ENCODE measurements at places on chromosomes 3 and 15. TPM values are rescaled to one million over a fixed set of nuclear protein-coding genes. Genes with fewer than 3 reads are reported as not detected.
A peak's percentile ranks its signal among the peaks of the same experiment; 100 is the strongest.

PP2D1 gene
- polyA plus RNA-seq: 1.1 TPM

ADCY5 gene
- 10.6 TPM for polyA plus RNA-seq

ZBED2 gene
- polyA plus RNA-seq: 0.27 TPM

TMEM115 gene
- 28.6 TPM for polyA plus RNA-seq

GOLGA8J gene
- polyA plus RNA-seq: 2.9 TPM

CYP1A1 gene
- polyA plus RNA-seq: not detected

ZNF619 gene
- polyA plus RNA-seq: 7.8 TPM

TMEM212 gene
- 0.32 TPM for polyA plus RNA-seq

ZNF609 gene
- polyA plus RNA-seq: 37.2 TPM

RASGRP1 gene
- 15.1 TPM for polyA plus RNA-seq

ARGFX gene
- not detected for polyA plus RNA-seq

C3orf85 gene
- 17.9 TPM for polyA plus RNA-seq

RTP1 gene
- polyA plus RNA-seq: not detected

MYH15 gene
- 0.63 TPM for polyA plus RNA-seq

DNA sequence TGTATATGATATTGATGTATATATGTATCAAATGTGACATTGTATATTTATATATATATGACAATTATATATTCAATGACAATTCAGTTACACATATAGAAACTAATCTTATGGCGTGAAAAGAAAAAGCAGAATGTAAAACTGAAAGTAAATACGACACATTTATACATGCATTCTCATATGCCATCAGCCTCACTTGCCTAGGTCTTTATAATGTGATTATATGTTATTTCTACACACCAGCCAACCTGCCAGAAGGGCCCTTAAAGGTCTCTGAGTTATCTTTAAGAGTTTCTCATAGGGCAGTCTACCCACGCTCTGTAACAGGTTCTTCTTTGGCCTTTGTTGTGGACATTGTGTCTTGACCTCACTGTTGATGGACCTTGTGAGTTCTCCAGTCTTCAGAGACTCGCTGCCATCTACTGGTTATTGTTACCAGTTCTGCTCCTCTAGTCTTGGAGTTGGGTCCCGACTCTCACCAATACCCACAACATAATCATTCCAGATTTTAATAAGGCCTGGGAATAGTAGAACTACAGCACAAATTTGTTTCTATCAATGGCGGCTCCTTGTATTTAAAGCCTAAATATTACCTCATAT, 371.5 kb upstream of the GOLIM4 start:
- peak; percentile 30 for DNase-seq

GRCh38 chr3:127566833-127567232, 23.7 kb downstream of the TPRA1 start:
- DNase-seq: no peak

DNA sequence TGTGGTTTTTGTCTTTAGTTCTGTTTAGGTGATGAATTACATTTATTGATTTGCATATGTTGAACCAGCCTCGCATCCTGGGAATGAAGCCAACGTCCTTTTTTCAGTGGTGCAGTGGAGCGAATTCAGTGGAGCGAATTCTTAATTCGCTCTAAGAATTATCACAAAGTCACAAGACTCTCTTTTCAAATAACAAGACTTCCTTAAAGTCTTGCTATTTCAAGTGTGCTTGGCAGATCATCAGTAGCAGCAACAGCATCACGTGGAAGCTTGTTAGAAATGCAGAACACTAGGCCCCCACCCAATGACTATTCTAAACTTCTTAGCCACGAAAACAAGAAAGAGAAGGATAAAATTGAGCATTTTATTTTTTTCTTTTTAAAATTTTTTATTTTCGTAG, 58.1 kb upstream of the CD200R1L start:
- DNase-seq: no peak

DNA sequence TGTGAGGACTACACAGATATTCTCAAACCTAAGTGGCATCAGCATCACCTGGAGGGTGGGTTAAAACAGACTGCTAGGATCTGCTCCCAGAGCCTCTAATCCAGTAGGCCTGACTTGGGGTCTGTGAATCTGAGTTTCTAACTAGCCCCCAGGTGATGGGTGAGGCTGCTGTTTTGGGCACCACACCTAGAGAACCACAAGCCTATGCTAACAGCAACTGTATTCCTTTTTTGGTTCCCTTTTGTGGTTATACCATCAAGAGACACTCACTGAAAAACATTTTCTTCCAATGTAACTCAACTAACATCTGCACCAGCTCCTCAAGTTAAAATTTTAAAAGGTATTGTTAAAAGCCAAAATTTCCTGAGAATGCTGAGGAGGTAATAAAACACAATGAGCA, 16.0 kb downstream of the WDR82 start:
- DNase-seq: no peak

DNA sequence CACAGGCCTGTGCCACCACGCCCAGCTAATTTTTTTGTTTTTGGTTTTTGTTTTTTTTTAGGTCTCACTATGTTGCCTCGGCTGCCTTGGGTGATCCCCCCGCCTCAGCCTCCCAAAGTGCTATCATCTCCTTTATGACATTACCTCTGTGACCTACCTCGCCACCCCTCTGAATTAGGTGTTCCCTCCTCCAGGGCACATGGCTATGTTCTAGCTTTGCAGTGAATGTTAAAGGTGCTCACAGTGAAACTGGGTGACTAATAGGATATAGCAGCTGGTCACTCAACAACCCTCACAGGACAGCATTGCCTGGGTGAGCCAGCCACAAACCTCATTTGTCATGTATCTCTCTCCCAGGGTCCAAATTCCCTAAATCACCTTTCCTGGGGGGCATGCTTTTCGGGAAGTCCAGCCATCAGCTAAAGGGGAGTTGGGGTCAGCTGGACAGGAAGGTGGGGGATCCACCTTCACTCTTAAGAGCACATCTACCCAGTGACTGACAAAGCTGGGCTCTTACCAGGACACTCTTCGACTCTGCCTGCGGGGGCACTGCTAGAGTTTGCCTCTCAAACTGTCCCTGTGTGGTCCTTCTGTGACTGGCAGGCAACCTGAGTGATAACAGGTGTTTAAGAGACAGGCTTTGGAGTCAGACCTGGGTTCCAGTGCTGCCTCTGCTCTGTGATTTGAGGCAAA, 1.6 kb upstream of the TTLL3 start:
- no peak for DNase-seq

- no peak for DNase-seq
Measured at GRCh38 chr15:41925086-41925608, 31.3 kb upstream of the SPTBN5 start.

- no peak for DNase-seq
Measured at GRCh38 chr3:59502806-59503205, 453.0 kb upstream of the CFAP20DC start.

- no peak for DNase-seq
Measured at GRCh38 chr15:57283774-57284503, 92.4 kb upstream of the CGNL1 start.

- no peak for DNase-seq
Measured at GRCh38 chr3:44021651-44022594, 219.8 kb upstream of the TOPAZ1 start.

GRCh38 chr3:51948016-51948580, 5.9 kb downstream of the PARP3 start:
- DNase-seq: no peak

- no peak for DNase-seq
Measured at GRCh38 chr3:194136519-194137007, 615 bp downstream of the HES1 start.

GRCh38 chr3:12114251-12114650, 44.5 kb downstream of the TIMP4 start:
- DNase-seq: no peak

DNA sequence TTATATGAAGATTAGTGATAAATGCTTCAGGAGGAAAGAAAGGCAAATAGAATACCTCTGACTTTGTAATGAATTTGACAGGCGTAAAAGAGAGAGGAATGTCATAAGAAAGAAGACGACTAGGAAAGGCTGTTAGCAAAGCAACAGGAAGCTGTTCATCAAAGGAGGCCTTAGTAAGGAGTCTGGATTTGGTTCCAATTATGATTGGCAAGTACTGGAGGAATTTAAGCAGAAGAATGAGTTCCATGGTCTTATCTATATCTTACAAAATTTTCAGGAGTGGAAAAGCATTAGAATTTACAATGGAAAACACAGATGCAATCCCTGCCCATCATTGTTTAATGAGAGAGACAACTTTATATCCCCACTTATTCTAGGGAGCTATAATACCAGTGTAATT, 13.8 kb downstream of the PLSCR1 start:
- DNase-seq: no peak

- no peak for DNase-seq
Measured at GRCh38 chr3:48299746-48300712, 33.4 kb downstream of the SPINK8 start.

GRCh38 chr3:171829841-171830517, 13.2 kb upstream of the TMEM212 start:
- DNase-seq: no peak

DNA sequence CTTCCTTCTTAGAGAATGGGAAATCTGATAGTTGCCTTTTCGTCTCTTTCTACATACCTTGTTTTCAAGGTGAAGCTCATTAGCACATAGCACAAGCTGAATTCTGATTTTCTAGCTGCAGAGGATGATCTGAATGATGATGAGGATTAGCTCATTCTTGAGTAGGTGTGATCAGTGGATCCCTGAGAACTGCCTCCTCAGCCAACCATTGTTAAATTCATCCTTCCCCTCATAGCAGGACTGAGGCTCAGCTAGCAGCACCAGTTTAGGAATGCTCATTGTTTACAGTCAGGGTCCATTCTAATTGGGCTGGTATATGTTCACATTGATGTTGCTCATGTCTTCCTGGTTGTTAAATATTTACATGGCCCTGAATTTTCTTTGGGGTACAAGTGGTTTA, 299.9 kb upstream of the MME start:
- no peak for DNase-seq

- DNase-seq: no peak
Measured at GRCh38 chr3:31196881-31197364, 302.5 kb upstream of the GADL1 start.

DNA sequence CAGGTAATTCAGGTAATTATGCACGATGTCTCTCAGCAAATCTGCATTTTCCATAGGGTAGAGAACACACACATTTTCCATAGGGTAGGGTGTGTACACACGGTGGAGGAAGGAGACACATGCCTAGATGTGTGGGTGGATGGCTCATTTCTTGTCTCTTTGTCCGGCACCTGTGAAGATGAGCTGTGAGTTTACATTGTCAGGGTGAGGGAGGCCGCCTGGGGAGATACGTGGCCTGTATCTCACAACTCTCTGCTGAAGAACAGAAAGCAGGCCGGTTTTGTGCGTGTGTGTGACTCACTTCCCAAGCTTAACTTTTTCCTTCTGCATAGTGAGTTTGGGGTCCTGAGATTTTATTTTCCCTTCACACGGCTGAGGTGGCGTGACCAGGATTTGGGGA, 60.3 kb downstream of the SLC6A6 start:
- no peak for DNase-seq

- no peak for DNase-seq
Measured at GRCh38 chr15:69713726-69714559, 261.3 kb downstream of the RPLP1 start.

GRCh38 chr3:177932750-177933660, 603.2 kb upstream of the KCNMB2 start:
- DNase-seq: no peak

DNA sequence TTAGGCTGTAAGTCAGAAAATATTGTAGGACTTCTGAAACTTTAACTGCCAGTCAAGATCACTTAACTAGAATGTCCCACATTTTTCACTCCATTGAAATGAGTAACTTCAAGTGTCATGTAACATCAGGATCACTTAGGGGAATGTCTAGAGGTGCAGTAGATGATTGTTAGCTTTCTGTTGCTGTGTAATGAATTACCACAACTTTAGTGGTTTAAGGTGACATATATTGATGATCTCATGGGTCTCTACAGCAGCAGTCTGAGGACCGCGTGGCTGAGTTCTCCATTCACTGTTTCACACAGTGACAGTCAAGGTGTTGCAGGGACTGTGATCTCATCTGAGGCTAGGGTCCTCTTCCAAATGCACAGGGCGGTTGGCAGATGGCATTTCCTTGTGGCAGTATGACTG, 82.7 kb downstream of the SLC25A26 start:
- DNase-seq: no peak

- DNase-seq: no peak
Measured at GRCh38 chr15:101526442-101526841, 36.9 kb upstream of the PCSK6 start.

- no peak for DNase-seq
Measured at GRCh38 chr3:104554425-104554824, 812.3 kb upstream of the ALCAM start.

- no peak for DNase-seq
Measured at GRCh38 chr3:168958466-168958865, 705.0 kb downstream of the MECOM start.

DNA sequence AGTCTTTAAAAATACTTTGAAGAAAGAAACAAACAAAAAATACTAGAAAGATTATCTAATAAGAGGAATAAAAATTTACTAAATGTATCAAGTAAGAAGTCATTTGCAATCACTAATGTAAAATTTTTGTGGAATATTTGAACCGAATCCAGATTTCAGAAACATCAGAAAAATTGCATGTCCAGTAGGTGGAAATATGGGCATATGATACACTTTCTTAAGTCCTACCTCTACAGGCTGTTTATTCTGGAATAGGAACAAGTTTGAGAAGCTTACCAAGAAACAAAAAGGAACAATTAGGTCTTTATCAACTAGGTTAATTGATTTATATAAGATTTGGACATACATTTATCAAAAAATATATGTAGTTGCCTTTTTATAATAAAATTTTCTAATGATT, 292.9 kb upstream of the ROBO1 start:
- no peak for DNase-seq

GRCh38 chr3:5006755-5007202, 27.5 kb downstream of the BHLHE40 start:
- DNase-seq: no peak

GRCh38 chr3:176970770-176971169, 226.5 kb downstream of the TBL1XR1 start:
- DNase-seq: no peak

GRCh38 chr3:58092521-58092920, 84.3 kb downstream of the FLNB start:
- DNase-seq: no peak

DNA sequence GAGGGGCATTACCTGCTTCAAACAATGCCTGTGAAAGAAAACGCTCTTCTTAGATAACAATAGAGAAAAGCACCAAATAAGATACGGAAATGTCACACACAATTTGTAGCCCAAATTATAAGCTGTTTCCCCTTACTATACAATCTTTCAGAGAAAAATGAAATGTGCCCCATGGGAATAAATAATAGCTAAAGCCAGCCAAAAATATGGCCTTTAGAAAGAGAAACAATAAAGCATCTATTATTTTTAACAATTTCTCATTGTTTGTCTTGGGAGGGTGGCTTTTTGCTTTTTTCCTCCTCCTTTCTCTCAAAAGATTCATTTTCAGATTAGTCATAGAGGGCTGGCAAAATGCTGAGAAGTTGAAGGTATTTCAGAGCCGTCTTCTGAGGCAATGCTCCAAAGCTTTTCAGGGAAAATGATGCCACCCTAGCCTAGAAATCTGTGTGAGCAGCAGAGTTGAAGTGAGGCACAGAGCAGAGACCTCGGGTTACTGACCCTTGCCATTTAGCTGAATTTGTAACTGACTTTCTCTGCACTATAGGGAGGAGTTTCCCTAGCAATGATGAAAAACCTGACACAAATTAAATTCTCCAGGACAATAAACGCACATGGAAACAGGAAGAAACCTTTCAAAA, 86.3 kb upstream of the PRICKLE2 start:
- no peak for DNase-seq

- DNase-seq: no peak
Measured at GRCh38 chr3:13712682-13713180, 163.8 kb downstream of the FBLN2 start.

GRCh38 chr15:92595506-92596381, 59.8 kb downstream of the FAM174B start:
- peak; percentile 32 for DNase-seq

- DNase-seq: no peak
Measured at GRCh38 chr15:74808078-74808839, 4.4 kb upstream of the LMAN1L start.
